ENCODE measurements at places on chromosomes 13 and 19.
A peak's percentile ranks its signal among the peaks of the same experiment; 100 is the strongest.

DNA sequence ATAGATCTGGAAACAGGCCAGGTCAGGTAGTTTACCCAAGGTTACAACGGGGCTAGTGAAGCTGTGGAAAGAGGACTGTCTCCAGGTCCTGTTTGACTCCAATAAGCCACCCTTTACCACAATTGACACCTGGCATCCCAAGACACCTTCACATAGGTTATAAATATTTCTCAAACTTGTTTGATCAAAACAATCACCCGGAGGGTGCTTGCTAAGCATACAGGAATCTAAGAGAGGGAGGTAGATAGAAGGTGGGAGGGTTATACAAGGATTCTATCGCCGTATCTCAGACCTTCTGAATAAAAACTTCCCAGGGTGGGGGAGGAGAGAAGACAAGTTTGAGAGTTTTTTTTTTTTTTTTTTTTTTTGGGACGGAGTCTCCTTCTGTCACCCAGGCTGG, 55.4 kb downstream of the MICU2 start:
- no peak for DNase-seq

DNA sequence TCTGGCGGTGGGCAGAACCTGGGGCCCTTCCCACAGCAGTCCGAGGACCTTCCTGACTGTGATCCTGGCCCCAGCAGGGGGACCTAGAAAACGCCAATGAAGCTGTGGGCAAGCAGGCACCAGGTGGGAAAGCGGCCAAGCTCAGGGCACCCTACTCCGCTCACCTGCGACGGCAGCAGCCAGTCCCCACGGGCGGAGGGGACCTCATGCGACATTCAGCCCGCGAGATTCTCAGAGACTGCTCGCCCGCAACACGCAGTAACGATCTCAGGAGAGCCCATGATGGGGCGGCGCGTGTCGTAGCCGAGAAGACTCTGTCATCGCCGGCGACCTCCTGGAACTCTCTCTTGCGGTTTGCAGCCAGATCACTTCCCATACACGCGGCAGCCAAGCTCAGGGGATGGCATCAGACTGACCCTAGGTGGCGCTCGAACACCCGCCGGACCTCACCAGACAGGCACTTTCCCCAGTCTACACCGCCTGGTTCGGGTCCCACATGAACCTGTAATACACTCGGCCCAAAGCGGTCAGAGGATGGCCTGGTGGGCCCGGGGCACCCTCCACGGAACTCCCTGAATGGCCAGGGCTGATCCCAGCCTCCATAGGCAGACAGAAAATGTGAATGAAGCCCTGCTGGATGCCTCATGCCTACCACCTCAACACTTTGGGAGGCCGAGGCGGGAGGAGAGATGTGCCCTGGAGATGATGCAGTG, 26.5 kb downstream of the MAN2B1 start:
- DNase-seq = peak; percentile 92

DNA sequence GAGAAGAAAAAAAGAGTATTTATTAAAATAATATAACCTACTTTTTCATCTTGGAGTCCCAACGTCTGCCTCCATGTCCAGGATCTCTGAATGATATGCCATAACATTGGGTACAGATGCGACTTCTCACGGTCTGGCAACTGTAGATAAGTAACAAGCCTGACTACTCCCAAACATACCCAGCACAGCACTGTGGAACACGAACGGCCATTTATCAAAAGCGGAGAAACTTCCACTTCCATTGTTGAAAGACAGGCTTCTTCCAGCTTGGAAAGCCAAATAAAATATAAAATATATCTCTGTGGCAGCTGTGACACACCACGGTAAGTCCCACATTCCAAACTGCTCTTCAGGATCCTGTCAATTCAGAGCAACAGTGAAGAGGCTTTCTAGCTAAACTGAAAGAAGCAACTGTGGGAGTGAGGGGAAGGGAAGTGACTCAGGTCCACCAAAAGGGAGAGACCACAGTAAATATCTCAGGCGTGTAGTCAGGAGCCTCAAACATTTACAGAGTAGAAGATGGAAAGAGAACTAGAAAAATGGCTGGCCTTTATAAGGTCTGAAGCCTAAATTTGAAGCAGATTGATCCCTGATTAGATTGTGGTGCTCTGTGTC, 331.7 kb downstream of the LIG4 start:
- DNase-seq = no peak

DNA sequence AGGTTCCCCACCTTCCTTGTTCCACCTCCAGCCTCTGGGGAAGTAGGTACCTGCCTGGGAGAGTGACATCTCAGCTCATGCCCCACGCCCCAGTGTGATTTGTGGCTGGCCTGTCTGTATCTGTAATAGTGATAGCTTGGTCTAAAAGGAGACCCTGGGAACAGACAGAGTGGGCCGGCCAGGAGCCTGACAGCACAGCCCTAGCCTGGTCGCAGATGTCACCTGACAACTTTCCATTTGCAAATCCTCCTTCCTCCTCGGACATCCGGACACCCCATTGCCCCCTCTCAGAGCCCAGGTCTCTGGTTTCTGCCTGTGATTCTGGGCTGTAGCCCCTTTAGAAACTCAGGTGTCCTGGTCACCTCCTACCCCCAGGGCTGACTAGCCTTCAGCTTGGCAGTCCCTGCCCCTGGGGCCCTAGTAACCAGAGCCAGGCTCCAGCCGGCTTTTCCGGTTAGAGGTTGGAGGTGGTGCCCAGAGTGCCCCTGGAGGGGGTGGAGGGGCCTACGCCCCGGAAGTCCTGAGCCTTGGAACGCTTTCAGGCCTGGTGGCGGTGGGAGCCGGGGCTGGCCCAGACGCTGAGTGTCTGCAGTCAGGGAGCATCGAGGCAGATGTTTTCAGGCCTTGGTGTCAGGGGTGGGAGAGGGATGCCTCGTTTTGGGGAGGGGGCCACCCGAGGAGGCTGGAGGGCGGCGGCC, 6.5 kb downstream of the LRRC8E start:
- DNase-seq = no peak

GRCh38 chr13:30338331-30338851, 31.0 kb upstream of the KATNAL1 start:
- no peak for DNase-seq

- no peak for DNase-seq
These were observed 1.8 kb upstream of the LRRC4B start for GRCh38 chr19:50569938-50570540.

GRCh38 chr13:44879452-44880058, 109.7 kb downstream of the NUFIP1 start:
- no peak for DNase-seq

DNA sequence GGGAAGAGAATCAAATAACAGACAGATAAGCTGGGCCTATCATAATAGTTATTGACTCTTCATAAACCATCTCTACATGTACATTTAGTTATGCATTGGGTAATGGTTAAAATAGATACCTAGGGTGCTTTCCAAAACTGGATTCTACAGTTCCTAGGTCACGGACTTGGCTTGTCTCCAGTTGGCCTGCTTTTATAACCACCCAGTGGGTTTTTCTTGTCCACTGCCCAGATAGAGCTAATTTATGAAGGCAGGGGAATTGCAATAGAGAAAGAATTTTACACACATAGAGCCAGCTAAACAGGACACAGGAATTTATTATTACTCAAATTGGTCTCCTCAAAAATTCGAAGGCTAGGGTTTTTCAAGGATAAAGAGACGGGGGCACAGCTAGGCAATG, 97.3 kb downstream of the FAM216B start:
- no peak for DNase-seq

- DNase-seq = no peak
These were observed 214.1 kb upstream of the UFM1 start for GRCh38 chr13:38135592-38135991.

DNA sequence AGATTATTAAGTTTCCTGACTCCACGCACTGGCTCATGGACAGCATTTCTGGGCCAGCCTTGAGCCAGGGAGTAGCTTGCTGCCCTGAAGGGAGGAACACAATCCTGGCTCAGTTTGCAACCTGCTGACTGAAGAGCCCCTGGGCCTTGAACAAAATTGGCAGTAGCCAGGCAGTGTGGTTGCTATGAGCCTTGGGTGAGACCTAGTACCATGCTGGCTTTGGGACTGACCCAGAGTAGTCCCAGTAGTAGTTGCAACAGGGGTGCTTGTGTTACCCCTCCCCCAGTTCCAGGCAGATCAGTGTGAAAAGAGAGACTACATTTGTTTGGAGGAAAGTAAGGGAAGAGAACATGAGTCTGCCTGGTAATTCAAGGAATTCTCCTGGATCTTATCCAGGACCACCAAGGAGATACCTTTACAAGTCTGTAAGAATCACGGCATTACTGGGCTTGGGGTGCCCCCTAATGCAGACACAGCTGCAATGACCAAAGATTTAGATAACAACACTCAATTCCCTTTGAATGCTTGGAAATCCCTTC, 22.0 kb downstream of the ITGBL1 start:
- no peak for DNase-seq

DNA sequence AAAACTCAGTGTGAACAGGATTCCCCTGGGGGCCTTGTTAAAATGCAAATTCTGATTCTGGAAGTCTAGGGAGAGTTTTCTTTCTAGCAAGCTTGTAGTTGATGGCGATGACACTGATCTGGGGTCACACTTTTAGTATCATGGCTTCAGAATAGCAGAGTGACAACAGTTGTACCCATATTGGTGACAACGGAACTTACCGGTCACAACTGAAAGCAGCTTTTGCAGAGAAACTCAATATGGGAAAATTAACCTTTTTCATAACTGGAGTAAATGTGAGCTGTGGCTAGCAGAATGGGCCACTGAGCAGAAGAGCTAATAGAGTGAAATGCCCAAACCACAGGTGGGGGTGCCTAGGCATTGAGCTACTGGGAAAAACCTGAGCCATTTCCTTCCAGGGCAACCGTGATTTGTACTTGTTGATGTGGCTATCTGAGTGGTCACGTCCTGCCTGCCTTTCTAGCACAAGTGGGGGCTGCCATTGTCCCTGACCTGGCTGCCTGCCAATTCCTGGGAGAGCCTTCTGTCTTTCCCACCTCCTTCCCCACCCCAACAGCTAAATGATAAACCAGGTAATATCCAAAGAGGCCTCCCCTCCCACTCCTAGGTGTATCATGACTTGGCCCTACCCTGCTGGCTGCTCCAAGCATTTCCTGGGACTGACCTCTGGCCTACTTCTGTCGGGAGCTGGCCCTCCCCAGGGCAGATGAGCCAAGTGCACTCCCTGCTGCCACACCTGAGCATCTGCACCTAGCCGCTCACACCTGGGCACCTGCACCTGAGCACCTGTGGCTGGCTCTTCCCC, 1.7 kb upstream of the SLC10A2 start:
- DNase-seq = no peak

DNA sequence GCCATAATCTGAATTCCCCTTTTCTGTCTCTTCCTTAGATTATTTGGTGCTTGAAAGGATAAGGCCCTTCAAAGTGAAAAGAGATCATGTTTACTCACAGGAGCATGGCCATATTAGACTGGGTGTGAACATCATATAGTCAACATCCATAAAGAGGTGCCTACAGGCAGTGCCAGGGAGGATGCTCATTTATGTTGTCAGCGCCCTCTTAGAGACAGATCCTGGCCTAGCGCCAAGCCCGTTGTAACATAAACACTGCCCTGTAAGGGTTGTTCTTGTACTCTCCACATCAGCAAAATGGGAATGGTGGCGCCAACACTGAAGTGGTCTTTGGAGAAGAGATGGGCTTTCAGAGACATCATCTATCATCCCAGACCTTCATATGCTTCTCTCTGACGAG, 16.1 kb downstream of the PCDH8 start:
- no peak for DNase-seq

- DNase-seq = no peak
These were observed 2.9 kb upstream of the PCDH8 start for GRCh38 chr13:52851137-52851962.

- no peak for DNase-seq
These were observed 17.2 kb downstream of the FBXO17 start for GRCh38 chr19:38958301-38958700.

DNA sequence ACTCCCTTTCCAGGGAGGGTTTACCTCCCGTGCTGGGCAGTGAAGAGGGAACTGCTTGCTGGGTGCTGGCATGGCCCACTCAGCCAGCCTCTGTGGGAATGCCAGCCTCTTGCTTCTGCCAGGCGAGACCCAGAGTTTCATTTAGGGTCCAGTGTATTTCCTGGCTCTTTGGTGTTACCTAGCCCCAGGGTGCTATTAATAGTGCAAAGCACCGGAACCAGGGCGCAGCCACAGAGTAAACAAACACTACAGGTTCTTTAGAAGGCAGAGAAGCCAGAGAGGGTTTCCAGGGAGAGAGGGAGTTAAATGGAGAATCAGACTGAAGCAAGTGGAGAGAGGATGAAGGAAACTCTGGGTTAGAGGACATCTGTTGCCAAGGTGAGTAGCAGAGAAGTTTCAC, 74.9 kb upstream of the SPATA13 start:
- DNase-seq = no peak

- no peak for DNase-seq
These were observed 18.2 kb downstream of the ZNF565 start for GRCh38 chr19:36196249-36196648.

- DNase-seq = no peak
These were observed 4.4 kb downstream of the TRIP10 start for GRCh38 chr19:6743714-6744380.

- no peak for DNase-seq
These were observed 1.1 kb upstream of the SWSAP1 start for GRCh38 chr19:11373166-11373884.

DNA sequence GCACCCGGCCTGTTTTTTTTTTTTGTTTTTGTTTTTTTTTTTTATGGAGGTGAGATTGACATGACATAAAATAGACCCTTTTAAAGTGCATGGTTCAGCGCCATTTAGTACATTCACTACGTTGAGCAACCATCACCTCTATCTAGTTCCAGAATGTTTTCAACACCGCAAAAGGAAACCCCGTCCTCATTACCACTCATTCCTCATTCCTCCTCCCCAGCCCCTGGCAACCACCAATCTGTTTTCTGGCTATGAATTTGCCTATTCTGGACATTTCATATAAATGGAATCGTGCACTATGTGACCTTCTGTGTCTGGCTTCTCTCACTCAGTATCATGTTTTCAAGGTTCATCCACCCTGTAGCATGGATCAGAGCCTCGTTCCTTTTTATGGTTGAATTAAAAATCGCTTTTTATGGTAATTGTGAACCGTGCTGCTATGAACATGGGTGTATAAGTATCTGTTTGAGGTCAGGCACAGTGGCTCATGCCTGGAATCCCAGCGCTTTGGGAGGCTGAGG, 9.9 kb upstream of the ADGRE5 start:
- DNase-seq = no peak

DNA sequence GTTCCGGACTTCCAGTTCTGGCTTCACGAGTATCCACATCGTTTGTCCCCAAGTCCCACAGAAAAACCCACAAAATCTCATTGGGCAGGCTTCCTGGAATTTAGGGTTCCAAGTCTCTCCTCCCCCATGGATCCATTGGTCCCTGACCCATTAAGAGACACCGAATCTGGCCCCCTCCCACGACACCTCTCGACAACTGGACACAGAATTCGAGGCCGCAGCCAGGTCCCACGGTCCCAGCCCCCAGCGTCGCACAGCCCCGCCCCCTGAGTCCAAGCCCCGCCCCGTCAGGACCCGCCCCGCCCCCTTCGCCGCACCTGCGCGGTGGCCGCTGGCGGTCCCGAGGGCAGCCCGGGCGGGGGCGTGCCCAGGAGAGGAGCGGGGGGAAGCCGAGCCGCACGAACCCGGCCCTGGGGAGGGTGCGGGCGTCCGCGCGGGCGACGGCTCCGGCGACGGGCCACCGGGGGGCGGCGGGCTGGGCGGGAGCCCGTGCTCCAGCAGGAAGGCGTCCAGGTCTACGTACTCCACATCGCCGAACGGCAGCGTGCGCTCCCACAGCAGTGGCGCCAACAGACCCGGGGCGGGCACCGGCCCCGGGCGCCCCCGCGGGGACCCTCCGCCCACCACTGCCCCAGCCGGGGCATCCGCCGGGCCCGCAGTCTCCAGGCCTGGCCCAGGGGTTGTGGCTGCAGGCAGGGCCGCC, 1.8 kb downstream of the DBP start:
- peak; percentile 72 for DNase-seq
